ENCODE measurements at places on chromosomes 6 and 20.

DNA sequence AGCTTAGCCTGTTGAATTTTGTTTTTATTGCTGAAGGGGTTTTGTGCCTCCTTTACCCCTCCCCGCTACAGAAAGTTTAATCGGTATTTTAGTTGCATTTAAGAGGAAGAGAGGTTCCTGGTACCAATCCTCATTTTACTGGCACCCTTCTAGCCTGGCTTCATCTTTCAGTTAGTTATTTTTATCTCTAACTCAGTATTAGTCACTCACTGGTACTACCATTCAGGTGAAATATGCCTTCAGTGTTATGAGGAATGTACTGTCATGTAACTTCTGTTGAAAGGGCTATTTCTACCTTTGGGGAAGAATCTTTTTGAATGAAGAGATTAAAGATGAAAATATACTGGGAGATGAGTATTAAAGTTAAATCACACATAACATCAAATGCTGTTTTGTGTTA lies 211.8 kb downstream of the CDKAL1 start:
- DNase-seq: no peak

- DNase-seq: no peak
Observed at GRCh38 chr6:134637847-134638437, 312.0 kb downstream of the ALDH8A1 start.

GRCh38 chr6:14885498-14885897 lies 360.4 kb upstream of the JARID2 start:
- no peak for DNase-seq

DNA sequence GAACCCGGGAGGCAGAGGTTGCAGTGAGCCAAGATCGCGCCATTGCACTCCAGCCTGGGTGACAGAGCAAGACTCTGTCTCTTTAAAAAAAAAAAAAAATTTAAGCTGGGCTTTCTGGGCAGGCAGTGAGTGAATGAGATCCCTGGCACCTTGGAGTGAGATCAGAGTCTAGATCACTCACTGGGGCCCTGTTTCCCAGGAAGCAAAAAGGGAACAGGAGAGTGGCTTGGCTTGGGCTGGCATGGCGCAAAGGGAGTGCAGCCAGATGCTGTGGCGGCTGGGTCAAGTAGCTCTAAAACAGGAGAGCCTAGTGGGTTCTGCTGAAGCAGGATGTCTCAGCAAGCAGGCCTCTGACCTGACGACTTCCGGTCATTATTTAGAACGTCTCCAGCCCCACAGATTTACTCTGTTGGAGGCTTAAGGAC lies 10.4 kb downstream of the PLCG1 start:
- peak; percentile 56 for DNase-seq
